Osteocyte (in vitro differentiated cells): ENCODE measurements at places on chromosomes 4 and X.
A peak's percentile ranks its signal among the peaks of the same experiment; 100 is the strongest.

DNA sequence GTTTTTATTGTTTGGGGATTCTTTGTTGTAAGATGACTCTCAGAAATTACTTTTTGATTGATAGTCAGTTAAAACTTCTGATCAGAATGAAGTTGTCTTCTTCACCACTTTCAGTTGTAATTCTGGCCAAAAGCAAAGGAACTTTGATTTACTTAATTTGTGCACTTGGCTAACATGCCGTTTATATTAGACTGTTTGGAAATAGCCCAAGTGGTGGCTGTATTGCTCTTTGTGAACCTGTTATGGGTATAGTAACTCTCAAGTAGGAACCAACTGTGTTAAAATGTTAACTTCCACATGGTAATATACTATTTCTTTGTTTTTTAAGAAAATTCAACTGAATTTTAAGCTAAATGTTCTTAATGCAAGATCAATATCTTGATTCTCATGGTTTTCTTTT is 581.9 kb downstream of the GRID2 start:
- DNase-seq = no peak

DNA sequence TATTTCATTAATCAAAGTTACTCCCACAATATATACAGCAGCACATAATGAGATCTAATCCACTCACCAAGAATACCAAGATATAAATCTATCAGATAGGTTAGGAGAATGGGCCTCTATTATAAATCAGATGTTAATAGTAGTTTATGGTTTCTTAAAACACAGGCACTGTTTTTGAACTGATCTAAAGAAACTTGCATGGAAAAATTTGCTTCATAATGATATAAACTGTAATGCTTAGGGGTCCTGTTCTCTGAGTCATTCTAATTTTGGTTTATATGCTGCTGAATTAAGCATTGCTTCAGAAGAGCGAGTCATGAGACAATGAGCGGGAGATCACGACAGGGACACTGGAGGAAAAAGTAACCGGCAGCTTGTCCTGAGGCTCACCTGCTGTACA is 113.3 kb upstream of the OTUD4 start:
- DNase-seq = no peak

GRCh38 chrX:65925005-65925404 is 114.9 kb downstream of the VSIG4 start:
- no peak for DNase-seq

GRCh38 chr4:68011684-68012083 is 48.4 kb upstream of the TMPRSS11A start:
- no peak for DNase-seq

- DNase-seq = no peak
These were observed 153.1 kb upstream of the PCDH18 start for GRCh38 chr4:137685357-137685756.

- DNase-seq = peak; percentile 82
These were observed 39.2 kb upstream of the ASMTL start for GRCh38 chrX:1491851-1492349.

GRCh38 chrX:8027827-8028226 is 100.6 kb upstream of the PNPLA4 start:
- DNase-seq = no peak

DNA sequence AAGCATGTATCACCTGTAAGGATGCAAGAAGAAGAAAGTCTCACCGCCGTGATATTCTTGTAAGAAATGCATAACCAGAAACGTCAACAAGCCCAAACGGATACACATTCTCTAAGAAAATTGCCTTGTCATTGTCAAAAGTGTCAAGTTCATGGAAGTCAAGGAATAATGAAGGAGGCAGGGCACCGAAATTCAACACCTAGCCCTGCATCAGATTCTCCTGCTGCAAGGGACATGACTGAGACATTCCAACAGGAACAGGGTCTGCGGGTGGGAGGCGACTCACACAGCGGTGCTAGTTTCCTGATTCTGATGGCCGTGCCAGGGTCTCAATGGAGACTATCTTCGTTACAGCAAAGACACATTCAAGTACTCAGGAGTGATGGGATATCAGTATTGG is 26.7 kb downstream of the IRF2 start:
- no peak for DNase-seq

DNA sequence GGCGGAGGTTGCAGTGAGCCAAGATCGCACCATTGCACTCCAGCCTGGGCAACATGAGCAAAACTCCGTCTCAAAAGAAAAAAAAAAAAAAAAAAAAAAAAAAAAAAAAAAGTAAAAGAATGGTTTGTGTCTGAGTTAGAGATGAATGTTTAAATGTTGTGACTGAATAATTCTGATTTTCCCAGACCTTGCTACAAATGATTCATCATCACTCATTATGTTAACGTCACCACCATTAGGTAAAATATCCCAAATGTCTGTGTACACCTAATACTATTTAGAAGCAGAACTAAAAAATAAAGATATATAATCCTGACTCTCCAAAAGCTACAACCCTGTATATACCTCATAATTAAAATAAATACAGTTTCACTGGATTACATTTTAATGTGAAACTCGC is 70.8 kb downstream of the HHIP start:
- no peak for DNase-seq

GRCh38 chrX:110125446-110126162 is 122.7 kb downstream of the TMEM164 start:
- DNase-seq = no peak

- DNase-seq = no peak
These were observed 13.4 kb upstream of the CHRNA9 start for GRCh38 chr4:40321574-40322275.

DNA sequence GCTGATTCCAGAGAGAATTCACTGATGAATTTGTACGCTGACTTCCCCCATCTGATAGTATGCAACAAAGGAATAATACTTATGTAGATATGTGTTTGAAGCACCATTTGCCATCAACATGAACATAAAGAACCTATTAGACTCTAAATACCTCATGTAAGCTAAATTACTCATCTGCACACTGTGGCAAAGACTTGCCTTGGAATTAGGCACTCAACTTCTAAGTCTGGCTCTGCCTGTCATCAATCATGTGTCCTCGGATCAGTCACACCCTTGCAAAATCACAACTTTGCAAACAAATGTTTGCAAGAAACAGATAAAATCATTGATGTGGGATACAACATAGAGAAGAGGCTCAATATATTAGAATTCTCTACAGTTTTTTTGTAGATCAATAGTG is 169.9 kb upstream of the LDB2 start:
- no peak for DNase-seq

- no peak for DNase-seq
These were observed 329.9 kb downstream of the ARHGAP10 start for GRCh38 chr4:148061795-148062194.

DNA sequence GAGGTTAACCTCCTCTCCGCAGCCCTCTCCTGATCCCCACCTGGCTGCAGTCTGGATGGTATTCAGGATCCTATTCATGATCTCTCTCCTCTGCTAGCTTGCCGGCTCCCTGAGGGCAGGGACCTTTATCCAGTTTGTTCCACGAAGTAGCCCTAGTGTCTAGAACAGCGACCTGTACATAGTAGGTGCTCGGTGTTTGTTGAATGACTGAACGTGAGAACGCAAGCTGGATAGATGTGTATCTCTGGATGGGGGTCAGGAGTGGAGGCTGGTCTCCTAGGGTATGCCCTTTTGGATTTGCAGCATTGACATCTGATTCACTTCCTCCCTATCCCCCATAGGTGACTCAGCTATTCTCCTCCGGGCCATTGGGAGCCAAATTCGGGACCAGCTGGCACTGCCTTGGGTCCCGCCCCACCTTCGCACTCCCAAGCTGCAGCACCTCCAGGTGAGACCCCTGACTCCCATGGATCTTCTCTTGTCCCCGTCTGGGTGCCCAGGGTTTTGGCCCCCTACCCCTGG is 7.3 kb downstream of the CCDC22 start:
- DNase-seq = no peak

GRCh38 chrX:2404776-2405175 is 96.0 kb downstream of the DHRSX start:
- DNase-seq = no peak

- DNase-seq = no peak
These were observed 14.1 kb downstream of the CD99 start for GRCh38 chrX:2705046-2705832.

DNA sequence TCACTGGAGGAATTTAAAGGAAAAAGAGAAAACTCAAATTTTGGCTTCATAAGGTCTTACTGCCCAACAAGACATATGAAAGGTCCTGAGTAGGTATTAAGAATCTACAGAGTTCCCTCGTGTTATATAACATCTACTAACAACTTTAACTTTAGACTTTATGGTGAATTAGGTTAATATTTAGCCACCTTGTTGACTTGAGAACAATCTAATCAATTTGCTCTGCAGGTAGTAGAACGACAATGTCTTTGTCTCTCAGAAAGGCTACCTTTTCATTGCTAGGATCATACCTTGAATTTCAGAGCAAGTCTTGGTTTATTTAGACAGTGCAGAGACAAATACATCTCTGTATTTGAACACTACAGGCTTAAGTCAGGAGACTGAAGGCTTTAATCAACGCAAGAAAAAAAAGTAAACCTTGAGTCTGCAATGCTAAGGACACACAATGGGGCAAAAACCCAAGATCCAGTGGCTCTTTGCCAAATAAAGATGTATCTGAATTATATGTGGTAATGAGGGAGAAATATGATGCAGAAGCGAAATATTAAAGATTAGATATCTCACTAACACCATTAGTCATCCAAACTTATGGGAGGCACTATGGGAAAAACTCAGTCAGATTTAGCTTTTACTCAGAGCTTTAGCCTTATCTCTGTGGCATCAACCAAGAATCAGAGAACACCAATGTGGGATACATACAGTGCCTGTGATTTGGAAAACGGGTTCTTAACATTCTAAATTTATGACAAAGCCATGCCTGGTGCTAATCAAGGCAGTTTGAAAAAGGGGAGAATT is 93.6 kb upstream of the FTHL17 start:
- DNase-seq = no peak

DNA sequence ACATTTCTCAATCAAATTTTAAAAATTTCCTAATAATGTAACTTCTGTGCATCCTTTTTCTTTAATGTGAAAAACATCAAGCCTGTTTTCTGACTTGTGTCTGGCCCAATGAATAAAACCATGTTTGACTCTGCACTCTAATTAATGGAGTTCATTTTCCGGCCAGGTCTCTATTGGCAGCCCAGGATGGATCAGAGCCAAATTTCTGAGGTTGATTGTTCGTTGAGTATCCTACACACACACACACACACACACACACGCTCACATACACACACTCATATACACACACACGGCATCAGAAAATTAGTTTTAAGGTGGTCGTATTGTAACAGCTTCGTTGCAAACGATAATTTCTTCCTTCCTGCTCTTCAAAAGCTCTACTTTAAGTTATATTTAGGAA is 28.9 kb upstream of the TLL1 start:
- DNase-seq = no peak

DNA sequence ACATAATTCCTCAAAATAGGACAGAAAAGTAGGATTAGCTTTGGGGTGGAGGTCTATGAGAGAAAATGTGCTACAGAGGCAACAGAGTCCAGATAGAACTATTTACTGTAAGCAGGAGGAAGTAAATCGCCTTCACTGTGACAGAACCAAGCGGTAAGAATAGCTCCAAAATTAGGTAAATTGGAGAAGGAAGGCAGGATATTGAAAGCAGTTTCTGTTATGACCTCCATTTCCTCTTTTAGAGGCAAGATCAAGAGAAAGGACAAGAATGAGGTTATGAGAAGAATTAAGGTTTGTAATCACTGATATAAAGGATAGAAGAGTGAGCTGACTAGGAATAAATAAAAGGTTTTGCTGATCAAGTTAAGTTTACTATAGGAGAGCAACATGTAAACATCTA is 44.1 kb upstream of the NEUROG2 start:
- no peak for DNase-seq

- no peak for DNase-seq
These were observed 140.8 kb upstream of the EDNRA start for GRCh38 chr4:147340111-147340510.

DNA sequence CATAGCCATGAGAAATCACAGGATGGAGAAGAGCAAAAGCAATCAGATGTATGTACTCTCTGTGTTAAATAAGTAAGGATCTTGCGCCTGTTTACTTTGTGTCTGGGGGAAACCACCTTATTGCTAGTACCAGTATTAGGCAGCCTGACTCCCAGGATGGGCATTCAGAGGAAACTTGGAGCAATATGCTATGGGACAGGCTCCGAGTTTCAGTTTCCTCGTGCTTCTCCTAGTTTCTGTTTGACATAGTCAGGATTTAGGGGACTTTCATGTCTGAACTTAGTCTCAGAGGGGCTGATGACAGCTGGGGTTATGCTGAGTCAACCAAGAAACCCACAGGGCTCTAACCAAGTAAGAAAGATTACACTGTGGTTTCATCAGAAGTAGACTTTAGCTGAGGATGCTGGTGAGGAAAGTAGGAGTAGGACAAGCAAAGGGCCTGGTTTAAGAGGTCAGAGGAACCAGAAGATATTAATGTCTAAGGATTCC is 13.5 kb downstream of the NSUN7 start:
- no peak for DNase-seq

DNA sequence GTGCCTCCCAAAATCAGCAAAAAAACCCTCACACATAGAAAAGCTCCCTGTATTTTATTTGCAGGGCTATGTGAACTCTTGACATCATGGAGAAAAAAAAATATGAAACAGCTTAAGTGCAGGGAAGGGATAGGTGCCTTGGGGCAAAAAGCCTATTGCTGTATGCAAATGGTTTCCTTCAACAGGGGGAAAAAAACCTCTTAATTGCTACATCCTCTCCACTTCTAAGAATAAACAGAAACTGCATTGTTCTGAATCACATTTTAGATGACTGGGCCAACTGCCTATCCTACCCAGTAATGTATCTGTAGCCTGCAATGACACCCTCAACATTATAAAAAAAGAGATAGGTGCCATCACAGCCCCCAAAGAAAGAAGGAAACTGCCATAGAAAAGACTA is 229.4 kb upstream of the GALNTL6 start:
- no peak for DNase-seq

DNA sequence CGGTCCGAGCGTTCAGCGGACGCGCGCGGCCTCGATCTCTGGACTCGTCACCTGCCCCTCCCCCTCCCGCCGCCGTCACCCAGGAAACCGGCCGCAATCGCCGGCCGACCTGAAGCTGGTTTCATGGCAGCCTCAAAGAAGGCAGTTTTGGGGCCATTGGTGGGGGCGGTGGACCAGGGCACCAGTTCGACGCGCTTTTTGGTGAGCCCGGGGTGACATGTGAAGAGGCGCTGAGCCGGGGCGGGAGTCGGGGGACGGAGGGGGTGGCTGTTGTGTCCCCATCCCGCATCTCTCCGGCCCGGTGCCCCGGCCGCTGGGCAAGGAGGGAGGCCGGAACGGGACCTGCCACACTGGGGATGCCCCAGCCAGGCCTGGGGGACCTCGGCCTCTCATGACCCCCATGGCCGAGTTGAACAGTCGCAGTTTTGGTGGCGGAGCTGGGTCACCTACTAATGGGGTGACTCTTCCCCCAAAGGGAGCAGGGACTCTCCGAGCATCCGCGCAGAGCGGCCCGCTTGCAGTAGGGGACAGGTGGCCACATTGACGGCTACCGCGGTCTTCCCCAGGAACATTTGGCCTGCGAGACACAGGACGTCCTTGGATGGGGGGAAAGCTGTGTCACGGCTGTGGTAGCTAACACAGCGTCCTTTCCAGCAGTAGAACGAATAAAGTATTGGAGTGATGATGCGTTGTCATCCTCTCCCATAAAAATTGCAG is at the start of gene GK:
GK (plus strand) TSS at position 9 of the 717 bp plus-strand sequence; CDS start at position 124, 115 bp downstream.
- DNase-seq = no peak
